ENCODE measurements at places on chromosomes 12 and 14.

GRCh38 chr12:80846952-80847351, 90.8 kb downstream of the LIN7A start:
- DNase-seq = no peak

DNA sequence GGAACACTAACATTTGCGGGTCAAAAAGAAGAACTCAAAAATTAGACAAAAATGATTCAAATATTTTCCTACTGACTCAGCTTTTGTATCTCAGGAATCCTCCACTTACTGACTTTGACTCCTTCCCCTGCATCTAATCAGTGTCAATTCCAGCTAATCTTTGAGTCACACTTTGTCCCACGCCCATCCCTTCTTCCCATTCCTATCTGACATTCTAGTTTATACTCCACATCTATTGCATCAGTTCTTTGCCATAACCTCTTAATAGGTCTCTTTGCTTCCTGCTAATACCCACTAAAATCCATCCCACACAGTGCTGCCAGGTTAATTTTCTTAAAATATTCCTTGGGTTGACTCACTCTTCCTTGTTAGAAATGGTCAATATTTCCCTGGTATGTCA, 19.1 kb downstream of the BBS10 start:
- no peak for DNase-seq

DNA sequence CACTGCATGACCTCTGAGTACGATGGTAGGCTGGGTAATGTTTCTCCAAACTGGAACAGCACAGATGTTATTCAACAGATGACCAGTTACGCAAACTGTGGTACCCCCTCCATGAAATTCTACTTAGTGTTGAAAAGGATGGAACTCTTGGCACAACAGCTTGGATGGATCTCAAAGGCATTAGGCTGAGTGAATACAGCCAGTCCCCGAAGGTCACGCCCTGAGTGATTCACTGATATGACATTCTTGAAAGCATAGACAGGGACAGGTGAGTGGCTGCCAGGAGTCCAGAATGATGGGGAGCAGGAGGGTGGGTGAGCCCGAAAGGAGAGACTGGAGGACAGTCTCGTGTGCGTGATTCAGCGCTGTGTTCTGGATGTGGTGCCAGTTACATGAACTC, 187.5 kb upstream of the TMEM132C start:
- DNase-seq = no peak

- DNase-seq = no peak
Measured at GRCh38 chr14:97113339-97113738, 316.2 kb downstream of the VRK1 start.

DNA sequence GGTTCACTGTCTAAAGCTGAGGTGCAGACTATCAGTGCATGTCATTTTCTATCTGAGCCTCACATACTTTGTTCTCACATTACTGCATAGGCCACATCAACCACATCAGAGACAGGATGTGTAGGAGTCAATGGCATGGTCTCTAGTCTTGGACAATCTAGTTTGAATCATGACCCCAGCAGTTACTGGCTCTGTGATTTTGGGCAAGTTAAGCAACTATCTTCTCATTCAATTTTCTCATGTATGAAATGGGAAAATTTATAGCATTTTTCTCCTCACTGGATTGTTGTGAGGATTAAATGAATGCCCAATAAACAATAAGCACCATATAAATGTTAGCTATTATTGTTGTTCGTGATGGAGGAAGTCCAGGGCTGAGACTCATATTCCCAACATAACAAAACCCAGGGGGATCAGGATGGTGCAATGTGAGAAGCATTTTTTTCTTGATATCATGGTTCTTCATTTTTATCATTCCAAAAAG, 432.6 kb downstream of the LRIG3 start:
- no peak for DNase-seq

GRCh38 chr14:64614805-64615391, 65.1 kb downstream of the PPP1R36 start:
- DNase-seq = no peak

GRCh38 chr14:31657917-31658316, 96.7 kb downstream of the NUBPL start:
- no peak for DNase-seq

GRCh38 chr12:89236748-89237383, 115.4 kb downstream of the DUSP6 start:
- DNase-seq = no peak

DNA sequence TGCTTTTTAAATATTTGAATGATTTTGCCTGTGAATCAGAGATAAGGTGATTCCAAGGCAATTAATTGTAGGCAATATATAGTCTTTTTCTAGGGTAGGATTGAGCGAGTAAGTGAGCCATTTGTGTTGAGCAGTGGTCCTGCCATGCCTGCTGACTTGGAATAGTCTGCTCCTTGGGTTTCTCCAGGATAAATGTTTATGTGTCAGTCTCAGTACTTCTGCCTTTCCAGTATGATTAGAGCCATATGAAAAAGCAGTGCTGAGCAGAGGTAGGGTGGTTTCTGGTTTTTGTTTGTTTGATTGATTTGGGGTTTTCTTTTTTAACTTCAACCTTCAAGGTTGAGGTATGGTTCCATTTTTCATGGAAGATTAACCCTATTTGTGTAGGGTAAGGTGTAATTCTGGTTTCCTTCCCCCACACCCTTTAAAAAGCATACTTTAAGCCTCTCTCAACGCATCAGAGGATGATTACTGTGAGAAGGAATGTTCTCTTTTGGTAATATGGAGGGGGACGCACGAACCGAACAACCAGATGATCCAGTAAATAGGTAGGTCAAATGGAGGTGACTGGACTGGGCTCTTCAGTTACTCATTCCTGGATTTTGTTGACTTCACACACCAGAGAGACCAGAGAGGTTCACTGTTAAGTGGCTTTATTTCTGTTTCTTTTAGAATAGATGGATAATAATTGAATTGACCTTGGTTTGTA, 22.7 kb downstream of the FRMD6 start:
- no peak for DNase-seq

DNA sequence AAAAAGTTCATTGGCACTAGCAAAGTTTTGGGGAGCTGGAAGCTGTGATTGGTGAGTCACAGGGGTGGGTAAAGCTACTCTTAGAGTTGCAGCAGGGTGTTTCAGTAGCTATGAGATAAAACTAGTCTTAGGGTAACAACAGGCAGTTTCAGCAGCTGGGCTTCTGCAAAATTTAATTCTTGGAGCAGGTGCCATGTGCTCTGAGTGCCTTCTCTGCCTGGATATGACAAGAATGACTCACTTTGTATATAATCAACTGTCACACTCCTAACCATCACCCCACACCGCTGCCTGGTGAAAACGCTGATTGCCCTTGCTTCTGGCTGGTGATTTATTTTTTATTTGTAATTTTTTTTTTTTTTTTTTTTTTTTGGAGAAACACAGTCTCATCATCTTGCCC, 10.5 kb upstream of the PLBD2 start:
- DNase-seq = no peak

DNA sequence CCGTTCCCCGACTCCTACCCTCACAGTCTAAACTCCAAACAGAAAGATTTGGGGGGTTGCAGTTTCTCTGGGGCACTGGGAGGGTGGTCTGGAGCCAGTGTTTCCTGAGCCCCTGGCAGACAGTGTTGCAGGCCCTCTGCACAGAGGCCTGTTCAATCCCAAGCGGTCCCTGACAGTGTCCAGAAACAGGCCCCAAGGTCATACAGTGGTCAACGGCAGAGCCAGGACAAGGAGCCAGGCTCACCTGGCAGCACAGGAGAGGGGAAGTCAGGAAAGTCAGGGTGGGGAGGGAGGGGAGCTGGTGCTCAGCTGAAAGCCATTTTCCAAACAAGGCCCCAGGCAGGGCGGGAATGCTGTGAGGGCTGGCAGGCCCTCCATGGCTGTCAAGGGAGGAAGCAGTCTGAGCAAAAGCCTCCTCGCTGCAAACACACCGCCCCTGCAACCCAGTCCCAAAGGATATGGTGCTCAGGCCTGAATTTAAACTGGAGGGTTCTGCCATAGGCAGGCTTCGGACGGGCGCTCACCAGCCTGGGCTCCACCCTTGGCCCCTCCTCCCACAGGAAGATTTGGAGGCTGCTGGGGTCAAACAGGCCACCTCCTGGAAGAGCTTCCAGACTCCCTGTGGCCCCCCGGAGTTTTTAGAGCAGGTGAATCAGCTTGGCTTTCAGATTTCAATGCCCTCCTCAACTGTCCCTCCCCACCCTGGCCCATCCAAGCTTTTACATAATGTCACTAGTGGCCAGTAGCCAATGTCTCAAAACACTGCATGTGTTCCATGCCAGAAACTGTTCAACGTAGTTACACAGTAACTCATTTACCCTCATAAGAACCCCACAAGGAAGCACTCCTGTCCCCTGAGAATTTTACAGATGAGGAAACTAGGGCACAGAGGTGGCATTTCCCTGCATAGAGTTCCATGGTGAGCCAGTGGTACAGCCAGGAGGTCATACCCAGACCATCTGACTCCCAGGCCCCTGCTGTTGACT, 41.5 kb downstream of the CHGA start:
- no peak for DNase-seq

GRCh38 chr12:110107369-110108281, 16.5 kb upstream of the IFT81 start:
- no peak for DNase-seq

DNA sequence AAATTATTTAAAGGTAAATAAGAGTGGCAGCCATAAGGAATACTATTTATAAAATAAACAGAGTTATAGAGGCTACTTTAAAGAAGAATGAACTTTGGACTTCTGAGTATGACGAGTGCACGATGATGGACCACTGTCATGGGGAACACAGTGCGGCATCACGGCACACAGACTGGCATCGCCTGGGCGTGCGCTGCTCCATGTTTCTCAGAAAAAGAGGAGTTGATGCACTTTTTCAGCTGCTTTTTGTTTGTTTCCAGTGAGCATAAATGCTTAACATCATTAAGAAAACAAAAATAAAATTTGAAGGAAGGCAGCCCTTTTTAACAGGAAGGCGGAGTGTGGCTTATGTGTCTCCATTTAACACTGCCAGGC, 23.3 kb upstream of the EAPP start:
- DNase-seq = no peak

- DNase-seq = no peak
Measured at GRCh38 chr12:38785381-38785780, 120.0 kb downstream of the CPNE8 start.

GRCh38 chr12:108690191-108690518, 41.2 kb downstream of the CORO1C start:
- no peak for DNase-seq

- DNase-seq = no peak
Measured at GRCh38 chr12:50482571-50482970, 22.2 kb upstream of the DIP2B start.

DNA sequence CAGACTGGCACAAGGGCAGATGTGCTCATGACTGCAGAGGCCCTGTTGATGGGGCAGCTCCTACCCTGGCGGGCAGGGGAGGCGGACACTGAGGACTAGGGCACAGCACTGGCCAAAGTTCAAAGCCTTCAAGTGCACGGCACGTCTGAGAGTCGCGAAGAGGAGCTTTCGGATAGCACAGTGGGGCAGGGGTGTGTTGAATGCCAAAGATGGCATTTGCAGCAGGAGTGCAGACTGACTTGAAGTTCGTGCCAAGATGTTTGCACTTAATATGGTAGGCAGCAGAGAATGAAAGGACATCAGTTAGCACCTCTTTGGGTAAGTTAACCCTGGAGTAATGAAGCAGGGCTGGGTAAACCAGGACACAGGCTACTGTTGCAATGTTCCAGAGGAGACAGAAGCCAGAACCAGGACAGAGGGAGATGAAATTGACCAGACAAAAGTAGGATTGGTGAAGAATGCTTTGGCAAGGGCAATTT, 6.7 kb upstream of the EML1 start:
- no peak for DNase-seq

DNA sequence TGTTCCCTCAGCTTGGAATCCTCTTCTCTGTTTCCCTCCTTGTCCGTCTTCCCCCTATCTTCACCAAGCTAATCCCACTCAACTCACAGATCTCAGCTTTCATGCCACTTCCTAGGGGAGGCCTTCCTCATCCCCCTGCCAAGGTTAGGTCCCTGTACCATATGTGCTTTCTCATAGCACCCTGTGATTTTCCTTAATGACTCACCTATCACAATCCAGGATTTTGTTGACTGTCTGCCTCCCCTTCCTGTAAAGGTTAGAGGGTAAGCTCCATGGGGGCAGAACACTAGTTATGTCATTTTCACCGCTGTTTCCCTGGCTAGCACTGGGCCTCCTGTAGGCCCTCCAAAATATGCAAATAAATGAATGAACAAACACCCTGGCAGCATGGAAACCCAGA, 57.6 kb downstream of the CRADD start:
- no peak for DNase-seq

DNA sequence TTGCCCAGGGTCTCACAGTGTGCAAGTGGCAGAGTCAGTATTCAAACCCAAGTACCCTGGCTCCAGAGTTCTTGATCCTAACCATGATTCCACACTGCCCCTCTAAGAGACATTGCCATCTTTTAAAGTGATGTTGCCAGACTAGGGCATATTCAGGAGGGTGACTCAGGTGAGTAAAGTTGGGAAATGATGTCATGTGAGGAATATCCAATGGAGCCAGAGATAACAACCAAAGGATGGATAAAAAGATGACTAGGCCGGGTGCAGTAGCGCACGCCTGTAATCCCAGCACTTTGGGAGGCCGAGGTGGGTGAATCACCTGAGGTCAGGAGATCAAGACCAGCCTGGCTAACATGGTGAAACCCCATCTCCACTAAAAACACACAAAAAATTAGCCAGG, 85.6 kb downstream of the SMOC1 start:
- DNase-seq = no peak

DNA sequence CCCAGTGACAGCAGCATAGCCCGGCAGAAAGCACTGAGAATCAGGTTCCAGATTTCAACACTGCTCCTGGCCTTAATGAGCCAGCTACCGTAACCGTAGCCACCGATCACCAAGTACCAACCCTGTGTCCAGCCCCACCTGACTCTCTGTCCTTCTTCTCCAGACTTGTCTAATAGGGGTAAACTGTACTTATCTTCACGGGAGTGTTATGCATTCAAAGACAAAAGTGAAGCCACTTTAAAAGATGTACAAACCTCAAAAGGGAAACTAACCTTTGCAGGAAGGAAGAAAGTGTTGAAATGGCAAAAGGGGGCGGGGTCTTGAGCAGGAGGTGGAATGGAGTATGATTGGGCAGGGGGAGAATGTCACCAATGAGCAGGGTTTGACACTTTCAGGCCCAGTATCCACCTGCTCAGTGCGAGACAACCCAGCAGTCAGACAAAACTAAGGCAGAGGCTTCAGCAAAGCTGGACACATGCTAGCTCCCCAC, 226.1 kb downstream of the CHST11 start:
- peak; percentile 86 for DNase-seq

DNA sequence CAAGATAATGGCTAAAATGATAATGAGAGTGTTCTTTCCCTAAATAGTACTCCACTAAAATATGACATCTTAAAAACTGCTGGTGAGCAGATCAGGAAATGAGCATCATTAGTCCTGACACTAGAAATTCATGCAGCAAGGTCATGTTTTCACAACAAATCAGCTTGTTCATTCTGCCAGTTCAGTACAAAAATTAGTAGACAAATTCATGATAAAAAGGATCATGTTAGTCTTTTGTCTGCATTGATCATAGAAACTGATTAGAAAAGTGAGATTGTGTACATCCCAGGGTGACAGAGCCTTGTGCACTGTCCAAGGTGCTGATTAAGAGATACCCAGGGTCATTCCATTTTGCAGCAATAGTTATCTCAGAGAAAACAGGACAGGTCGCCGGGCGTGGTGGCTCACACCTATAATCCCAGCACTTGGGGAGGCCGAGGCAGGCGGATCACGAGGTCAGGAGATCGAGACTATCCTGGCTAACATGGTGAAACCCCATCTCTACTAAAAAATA, 163.6 kb downstream of the RIMBP2 start:
- DNase-seq = no peak

All from stimulated activated effector memory CD8-positive, alpha-beta T cell treated with anti-CD3 and anti-CD28 coated beads, Interleukin-12 subunit alpha, Interleukin-12 subunit beta, amount 100 ng/mL, for 72 hours (primary cell).